ENCODE measurements at places on chromosomes 4 and X.

DNA sequence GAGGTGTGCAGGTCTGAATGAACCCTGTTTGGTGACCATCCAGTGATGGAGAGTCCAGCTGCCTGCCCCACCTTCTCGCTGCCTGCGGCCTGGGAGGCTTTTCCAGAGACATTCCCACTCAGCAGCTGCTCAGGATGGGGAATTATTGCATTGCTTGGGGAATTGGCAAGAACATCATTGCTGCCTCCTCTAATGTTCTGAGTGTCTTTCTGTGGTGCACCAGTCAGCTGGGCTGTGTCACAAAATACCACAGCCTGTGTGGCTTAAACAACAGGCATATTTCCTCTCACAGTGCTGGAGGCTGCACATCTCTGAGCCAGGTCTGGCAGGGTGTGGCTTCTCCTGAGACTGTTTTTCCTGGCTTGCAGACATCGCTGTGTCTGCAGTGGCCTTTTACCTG, 86.8 kb upstream of the AFAP1 start:
- DNase-seq: no peak

- DNase-seq: no peak
Observed at GRCh38 chr4:138107023-138107422, 135.1 kb downstream of the SLC7A11 start.

GRCh38 chr4:8378101-8378724, 62.3 kb downstream of the ACOX3 start:
- no peak for DNase-seq

DNA sequence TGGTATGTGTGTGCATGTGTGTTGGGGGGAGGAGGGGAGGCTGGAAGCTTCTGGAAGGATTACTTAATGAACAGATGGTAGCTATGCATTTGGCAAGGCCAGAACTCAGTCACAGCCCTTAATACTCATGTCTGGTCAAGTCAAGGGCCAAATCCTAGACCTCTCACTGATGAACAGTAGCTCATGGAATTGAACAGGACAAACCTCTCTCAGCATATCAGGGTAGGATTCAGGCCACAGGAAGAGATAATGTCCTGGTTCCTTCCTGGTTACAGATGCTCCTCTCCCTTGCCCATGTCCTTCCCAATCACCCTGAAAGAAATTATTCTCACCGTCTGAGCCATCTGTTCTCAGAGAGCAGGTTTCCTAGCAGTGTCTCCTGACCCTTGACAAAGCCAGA, 165.7 kb downstream of the SOWAHB start:
- DNase-seq: no peak

GRCh38 chr4:145251391-145251790, 71.0 kb upstream of the OTUD4 start:
- DNase-seq: no peak
